Fibroblast of skin of back (primary cell): ENCODE measurements at places on chromosomes 4 and X.

- DNase-seq: peak; percentile 25
These were observed 282.3 kb downstream of the INPP4B start for GRCh38 chr4:142563682-142564291.

DNA sequence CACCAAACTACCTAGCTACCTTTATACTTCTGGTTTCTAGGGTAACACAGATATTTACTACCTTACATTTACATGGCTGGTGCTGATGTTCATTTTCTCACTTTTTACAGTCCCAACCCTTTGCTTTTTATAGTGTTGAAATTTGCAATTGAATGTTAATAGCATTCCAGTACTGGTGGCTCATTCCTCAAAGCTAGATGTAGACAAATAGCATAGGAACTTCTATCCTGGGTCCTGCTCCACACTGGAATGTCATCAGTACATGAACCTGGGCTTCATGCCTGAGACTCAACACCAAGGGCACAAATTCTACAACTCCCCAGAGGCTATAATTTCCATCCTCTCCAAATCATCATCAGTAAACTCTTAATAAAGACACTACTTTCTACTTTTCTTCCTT, 10.3 kb upstream of the TRMT2B start:
- DNase-seq: peak; percentile 66

GRCh38 chr4:47239649-47240048, 208.3 kb downstream of the GABRB1 start:
- no peak for DNase-seq

GRCh38 chr4:145545538-145546174, 64.0 kb downstream of the SMAD1 start:
- DNase-seq: peak; percentile 64

GRCh38 chrX:110722135-110722534, 73.5 kb downstream of the CHRDL1 start:
- DNase-seq: no peak
